Endothelial cell of coronary artery (primary cell): ENCODE measurements at places on chromosomes 4 and X. TPM values are rescaled to one million over a fixed set of nuclear protein-coding genes. Genes with fewer than 3 reads are reported as not detected.

The ZNF81 gene
- total RNA-seq: 3.7 and 6.7 TPM in 2 replicates

The RTL5 gene
- total RNA-seq: 0.09 and 0.47 TPM in 2 replicates

The REPS2 gene
- total RNA-seq: 1.7 and 1.8 TPM in 2 replicates

The PAGE2B gene
- not detected in 2 replicates for total RNA-seq
